Type B pancreatic cell (in vitro differentiated cells): ENCODE measurements at places on chromosomes 12 and 14. TPM values are rescaled to one million over a fixed set of nuclear protein-coding genes. Genes with fewer than 3 reads are reported as not detected.

The LBHD2 gene
- not detected in 2 replicates for total RNA-seq

The REP15 gene
- 2.5 and 3.4 TPM in 2 replicates for total RNA-seq

GRCh38 chr14:20746566-20746965 is 879 bp downstream of the EDDM3A start:
- H3K27me3 ChIP-seq: no peaks in the 10 kb centered on the region
- peaks cover 11% of the 10 kb centered on the region for H3K4me1 ChIP-seq
- no peak for DNase-seq

- H3K4me3 ChIP-seq: no peak overlapping the region
- no peaks in the 10 kb centered on the region for H3K36me3 ChIP-seq
- H3K27ac ChIP-seq: no peak overlapping the region
- H3K27me3 ChIP-seq: peaks cover 14% of the 10 kb centered on the region
- no peaks in the 10 kb centered on the region for H3K4me1 ChIP-seq
Observed at GRCh38 chr14:88995437-88996198, 171.2 kb downstream of the TTC8 start.

DNA sequence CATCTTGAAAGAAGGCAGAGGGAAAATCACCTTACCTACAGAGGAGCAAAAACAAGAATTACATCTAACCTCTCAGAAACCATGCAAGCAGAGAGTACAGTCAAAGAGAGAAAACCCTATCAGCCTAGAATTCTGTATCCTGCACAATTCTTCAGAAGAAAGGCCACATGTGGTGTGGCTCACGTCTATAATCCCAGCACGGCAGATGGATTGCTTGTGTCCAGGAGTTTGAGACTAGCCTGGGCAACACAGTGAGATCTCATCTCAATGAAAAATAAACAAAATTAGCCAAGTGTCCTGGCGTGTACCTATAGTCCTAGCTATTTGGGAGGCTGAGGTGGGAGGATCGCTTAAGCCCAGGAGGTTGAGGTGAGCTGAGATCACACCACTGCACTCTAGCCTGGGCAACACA is 48.2 kb downstream of the ATF7 start:
- no peak overlapping the region for H3K4me3 ChIP-seq
- no peak overlapping the region for H3K27ac ChIP-seq
- H3K27me3 ChIP-seq: no peaks in the 10 kb centered on the region
- DNase-seq: no peak
- peaks cover 11% of the 10 kb centered on the region for H3K4me1 ChIP-seq
- H3K36me3 ChIP-seq: peaks cover 23% of the 10 kb centered on the region

GRCh38 chr12:8781381-8782127 is 40.9 kb upstream of the A2ML1 start:
- H3K27ac ChIP-seq: no peak overlapping the region
- H3K4me3 ChIP-seq: no peak overlapping the region
- no peaks in the 10 kb centered on the region for H3K27me3 ChIP-seq
- peaks cover 27% of the 10 kb centered on the region for H3K36me3 ChIP-seq
- DNase-seq: no peak

DNA sequence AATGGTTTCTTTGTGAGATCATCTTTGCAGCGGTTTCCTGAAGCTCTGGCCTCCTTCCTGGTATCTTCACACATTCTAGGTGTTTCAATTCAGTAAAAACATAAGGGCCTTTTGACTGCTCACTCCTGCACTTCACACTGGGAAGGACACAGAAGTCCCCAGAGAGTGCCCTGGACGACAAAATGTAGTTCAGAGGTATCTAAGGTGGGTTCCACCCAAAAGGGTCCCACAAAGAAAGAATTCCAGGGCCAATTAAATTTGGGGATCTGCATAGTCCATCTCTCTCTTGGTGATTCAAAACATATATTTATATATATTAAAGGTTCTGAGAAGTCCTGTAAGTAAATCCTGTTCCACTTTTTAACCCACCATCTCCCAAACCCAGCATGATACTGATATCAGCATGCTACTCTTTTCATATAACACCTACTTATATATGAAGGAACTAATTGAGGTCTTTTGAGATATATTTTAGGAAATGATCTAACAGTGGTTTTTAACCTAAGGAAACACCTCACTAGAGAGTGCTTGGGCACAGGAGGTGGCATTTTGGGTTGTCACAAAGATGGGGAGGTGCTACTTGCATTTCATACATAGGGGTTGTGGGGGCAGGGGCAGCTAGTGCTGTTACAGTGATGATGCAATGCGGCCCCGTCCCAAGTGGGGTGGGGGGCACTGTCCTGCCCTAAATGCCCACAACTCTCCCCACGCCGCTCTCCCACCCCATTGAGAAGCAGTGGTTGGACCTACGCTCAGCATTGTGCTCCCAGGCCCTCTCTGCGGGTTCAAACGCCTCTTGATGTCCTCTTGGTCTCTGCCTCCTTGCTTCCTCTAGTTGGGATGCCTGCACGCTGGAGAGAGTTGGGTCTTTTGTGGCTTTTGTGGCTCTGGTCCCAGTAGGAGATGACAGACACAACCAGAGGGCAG is 109.4 kb downstream of the ARF6 start:
- H3K36me3 ChIP-seq: no peaks in the 10 kb centered on the region
- no peaks in the 10 kb centered on the region for H3K27me3 ChIP-seq
- peak overlapping the region; percentile 86 for H3K4me3 ChIP-seq
- peaks cover 57% of the 10 kb centered on the region for H3K4me1 ChIP-seq
